ENCODE measurements at places on chromosomes 11 and 22.

DNA sequence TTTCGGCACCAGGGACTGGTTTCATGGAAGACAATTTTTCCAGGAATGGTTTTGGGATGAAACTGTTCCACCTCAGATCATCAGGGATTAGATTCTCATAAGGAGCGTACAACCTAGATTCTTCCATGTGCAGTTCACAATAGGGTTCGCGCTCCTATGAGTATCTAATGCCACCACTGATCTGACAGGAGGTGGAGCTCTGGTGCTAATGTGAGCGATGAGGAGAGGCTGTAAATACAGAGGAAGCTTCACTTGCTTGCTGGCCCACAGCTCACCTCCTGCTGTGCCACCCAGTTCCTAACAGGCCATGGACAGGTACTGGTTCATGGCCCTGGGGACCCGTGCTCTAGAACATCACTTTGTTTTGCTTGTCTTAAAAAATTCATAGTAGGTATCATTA is 41.8 kb upstream of the AMPD3 start:
- no peak for DNase-seq

DNA sequence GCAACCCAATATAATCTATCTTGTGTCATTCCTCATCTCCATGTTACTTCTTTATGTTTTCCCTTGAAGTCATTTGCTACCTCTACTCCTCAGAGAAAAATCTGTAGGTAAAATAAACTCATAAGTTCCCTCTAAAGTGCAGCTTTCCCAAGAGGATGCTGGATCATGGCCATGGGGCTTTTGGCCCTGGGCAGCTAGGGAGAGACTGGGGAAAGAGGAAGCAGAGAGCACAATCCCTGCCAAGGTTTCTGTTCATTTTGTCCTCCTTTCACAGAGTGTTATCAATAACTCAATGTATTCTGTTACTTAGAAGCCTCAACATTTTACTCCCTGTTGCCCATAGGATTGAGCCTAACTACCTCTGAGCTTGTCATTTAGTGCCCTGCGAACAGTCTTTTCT is 9.0 kb downstream of the RNF121 start:
- no peak for DNase-seq

DNA sequence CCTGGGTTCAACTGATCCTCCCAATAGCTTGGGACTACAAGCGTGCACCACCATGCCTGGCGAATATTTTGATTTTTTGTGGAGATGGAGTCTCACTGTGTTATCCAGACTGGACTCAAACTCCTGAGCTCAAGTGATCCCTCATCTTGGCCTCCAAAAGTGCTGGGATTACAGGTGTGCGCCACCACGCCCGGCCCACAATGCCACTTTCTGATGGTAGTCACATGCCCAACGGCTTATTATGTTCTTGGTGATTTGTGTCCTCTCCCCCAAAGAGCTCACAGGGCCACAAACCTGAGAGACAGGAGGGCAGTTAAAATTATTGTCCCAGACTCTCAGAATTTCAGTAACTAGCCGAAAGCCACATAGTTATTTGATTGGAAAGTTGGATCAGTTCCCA is 9.6 kb downstream of the GRIK4 start:
- DNase-seq, result no peak

- DNase-seq, result no peak
Measured at GRCh38 chr22:38798496-38798895, 4.6 kb upstream of the DNAL4 start.

GRCh38 chr11:107683807-107684206 is 28.0 kb downstream of the SLN start:
- DNase-seq, result no peak

DNA sequence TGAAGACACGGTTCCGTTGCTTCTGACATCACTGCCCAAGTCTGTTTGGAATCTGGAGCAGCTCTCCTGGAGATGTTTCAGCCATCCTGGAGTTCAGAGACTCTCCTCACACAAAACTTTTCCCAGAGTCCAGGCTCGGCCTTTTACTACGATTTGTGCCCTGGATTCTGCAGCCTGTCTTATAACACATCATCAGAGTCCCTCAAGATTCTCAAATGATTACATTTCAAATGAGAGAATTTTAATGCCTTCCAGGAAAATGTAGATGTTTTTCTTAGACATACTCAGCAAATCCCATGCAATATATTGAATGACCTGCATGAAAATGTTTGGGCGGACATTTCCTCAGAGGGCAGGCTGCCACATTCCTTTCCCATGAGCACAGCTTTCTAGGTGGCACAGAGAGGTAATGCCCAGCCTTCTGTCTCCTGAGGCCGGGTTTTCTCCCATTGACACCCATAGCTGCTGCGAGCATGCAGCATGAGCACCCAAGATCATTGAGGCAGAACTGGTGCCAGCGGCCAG is 129.1 kb downstream of the SNX19 start:
- no peak for DNase-seq

GRCh38 chr11:21604564-21604963 is 588.3 kb upstream of the ANO5 start:
- DNase-seq, result no peak

DNA sequence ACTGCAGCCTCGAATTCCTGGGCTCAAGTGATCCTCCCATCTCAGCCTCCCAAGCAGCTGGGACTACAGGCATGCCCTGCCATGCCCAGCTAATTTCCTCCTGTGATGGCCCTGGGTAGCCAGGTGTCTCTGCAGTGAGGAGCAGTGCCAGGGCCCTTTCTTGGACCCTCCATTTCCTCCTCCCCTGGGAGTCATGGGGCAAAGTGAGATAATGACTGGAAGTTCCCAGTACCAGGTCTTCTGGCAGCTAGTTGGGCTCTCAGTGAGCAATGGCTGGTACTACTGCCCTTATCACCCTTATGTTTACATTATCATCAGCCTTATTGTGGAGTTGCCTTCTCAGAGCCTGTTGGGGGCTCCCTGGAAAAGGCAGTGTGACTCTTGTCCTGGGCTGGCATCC is 17.6 kb downstream of the DAGLA start:
- DNase-seq, result no peak

- no peak for DNase-seq
Measured at GRCh38 chr11:47720651-47721050, 5.5 kb upstream of the AGBL2 start.

GRCh38 chr22:30436196-30436595 is 10.6 kb downstream of the MTFP1 start:
- DNase-seq, result no peak

DNA sequence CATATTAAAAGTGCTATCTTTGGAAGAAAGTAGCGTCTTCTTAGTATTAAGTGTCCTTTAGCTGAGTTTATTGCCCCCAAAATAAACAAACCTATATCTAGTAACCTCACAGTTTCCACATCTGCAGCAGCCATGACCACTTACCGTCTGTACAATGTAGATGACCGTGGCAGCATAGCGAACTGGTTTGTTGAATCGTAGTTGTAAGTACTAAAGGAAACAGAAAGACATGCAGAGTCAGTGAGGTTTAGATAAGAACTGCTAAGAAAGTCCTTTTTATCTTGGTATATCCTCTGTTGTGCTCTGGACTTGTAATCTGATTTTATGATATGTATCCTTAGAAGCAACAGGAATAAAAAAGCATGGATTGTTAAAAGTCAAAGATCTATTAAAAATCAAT is 9.4 kb downstream of the SLC5A12 start:
- no peak for DNase-seq

Data from stimulated activated CD8-positive, alpha-beta memory T cell treated with anti-CD3 and anti-CD28 coated beads, Interleukin-15, amount 100 ng/mL, for 1 hour (primary cell).